ENCODE measurements at places on chromosomes 1 and 21.
A peak's percentile ranks its signal among the peaks of the same experiment; 100 is the strongest.

DNA sequence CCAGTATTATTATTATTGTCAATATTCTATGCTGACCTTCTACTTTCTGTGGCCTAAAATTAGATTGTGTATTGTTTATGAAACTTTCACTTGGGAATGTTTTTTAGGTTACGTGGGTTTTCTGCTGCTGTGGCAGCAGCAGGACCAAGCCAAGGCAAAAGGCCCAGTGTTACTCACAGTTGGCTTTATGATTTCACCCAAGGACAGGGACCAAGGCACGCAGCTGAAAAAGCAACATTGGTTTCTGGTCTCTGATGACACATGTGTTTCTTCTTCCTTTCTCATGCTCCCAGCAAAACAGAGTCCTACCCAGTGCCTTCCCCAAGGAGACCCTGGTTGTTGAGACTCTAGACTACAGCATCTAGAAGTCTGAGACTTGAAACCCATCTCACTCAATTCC is 413.7 kb downstream of the SETD4 start:
- DNase-seq = no peak

DNA sequence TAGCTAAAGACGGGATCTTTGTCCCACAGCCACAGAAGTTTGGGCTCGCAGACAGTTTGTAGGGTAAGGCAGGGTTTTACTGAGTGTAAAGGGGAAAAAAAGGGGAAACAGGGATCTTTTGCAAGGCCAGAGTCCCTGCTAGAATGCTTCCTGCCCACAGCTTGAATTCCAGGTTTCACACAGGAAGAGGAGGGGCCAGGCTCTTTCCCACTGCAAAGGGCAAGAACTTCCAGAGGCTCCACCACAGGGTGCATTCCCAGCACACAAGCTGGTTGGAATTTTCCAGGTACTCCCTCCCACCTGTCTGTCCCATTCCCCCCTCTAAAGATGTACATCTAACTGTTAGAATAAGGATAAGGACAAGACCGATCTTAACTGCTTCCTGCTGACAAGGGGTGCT is 1126.9 kb downstream of the KCNT2 start:
- peak; percentile 33 for DNase-seq

- no peak for DNase-seq
These were observed 3.8 kb downstream of the DR1 start for GRCh38 chr1:93349231-93350135.

DNA sequence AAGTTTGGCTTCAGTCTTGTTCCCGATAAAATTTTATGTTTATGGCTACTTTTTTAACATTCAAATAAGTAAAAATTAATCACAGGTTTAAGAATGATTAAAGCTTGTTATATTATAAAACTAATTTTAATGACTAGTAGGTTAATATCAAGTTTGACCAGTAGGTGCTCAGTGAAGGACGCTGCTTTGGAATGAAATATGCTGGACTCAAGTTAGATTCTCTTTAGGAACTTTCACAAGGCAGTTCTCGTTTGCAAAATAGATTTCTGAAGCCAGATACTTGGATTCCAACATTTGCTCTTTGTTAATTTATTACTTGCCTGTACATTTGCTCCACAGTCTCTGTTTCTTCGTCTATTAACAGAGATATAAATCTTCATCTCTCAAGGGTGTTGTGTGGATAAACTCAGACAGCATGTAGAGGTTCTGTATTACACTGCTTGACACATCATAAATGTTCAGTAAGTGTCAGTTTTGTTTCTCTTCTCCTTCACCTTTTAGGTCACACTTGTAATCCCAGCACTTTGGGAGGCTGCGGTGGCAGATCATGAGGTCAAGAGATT is 432.8 kb upstream of the CHRM3 start:
- DNase-seq = no peak
